ENCODE measurements at places on chromosomes 3 and 15.

GRCh38 chr3:49568965-49569364, 14.7 kb downstream of the BSN start:
- no peak for DNase-seq

DNA sequence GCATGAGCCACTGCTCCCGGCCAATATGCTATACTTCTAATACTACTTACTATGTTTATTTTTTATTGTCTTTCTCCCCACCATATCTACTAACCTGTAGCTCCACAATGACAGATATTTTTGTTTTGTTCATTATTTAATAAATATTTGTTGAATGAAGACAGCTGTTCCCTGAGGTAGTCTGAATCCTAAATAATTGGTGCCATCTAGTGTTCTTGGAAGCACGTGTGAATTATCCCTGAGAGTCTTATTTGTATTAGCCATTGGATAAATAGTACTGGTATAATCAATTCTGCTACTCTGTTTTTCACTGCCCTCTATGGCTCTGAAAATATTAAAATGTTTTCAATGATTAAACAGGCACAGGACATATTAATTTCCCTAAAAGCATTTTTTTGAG, 5.6 kb upstream of the APPL1 start:
- DNase-seq, result no peak

GRCh38 chr15:78050441-78050809, 27.1 kb downstream of the TBC1D2B start:
- DNase-seq, result no peak

- DNase-seq, result no peak
Observed at GRCh38 chr15:23038726-23039142, 635 bp downstream of the TUBGCP5 start.

DNA sequence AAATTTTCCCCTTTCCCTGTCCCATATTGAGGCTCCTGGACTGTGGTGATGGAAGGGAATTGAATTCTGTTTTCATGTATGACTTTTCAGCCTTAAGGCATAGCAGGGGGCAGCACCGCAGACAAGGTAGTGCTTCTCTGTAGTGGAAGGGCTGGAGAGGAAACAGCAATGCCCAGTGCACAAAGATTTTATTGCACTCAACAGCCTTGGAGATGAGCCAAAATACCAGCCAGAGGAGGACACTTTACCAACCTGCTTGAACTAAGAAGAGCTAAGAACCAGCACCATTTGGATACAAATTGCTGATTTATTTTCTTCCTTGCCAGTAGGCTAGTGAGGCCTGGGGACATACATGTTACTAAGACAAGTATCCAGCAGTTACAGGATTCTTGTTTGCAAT, 98.7 kb downstream of the KCNMB2 start:
- DNase-seq, result no peak

GRCh38 chr3:38614651-38615352, 34.7 kb downstream of the SCN5A start:
- DNase-seq, result no peak

Measured in NCI-H1048 (cell line).